ENCODE measurements at places on chromosomes 7 and 10. TPM values are rescaled to one million over a fixed set of nuclear protein-coding genes. Genes with fewer than 3 reads are reported as not detected.

GRCh38 chr7:66790196-66790595 lies 49.7 kb downstream of the RABGEF1 start:
- no peak for DNase-seq

DNA sequence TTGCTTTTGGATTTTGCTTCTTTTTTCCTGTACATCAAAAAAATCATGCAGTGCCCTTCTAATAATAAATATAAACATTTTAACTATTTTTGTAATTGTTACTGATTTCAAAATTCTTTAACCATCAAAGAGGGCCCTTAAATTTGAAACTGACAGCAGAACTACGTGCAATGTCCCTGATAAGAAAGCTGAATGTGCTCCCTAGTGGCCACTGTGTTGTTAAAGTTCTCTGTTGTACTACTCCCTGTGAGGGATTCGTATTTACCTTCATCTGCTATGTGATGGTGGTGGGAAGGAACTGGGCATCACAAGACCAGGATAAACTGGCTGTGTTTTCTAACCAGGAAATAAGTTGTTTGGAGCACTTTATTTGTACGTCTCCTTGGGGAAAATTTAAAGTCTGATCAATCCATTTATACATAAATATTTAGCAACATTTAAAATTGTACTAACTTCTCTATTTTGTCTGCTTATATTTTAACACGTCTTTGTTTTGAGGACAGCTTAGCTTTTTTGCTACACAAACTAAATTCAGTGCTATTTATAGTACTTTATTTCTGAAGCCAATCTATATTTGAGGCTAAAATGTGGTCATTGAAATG lies 322.4 kb downstream of the HGF start:
- DNase-seq, result peak; percentile 43

Gene MYL10
- total RNA-seq, result not detected

DNA sequence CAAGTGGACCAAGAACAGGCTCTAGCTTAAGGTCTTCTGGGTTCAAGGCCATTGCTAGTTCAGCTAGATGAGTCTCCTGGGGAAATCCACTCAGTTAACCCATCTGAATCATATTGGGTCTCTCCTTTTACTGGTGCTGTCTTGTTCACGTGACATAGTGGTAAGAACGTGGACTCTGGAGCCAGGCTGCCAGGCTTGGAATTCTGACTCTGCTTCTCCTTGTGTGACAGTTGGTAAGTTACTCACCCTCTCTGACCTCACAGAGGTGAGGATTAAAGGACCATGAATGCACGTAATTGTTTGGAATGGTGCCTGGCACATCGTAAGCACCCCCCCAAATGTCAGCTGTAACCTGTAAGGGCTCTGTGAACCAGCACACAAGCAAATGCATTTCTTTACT lies 9.7 kb upstream of the CALU start:
- DNase-seq, result peak; percentile 53

Gene PKD2L1
- not detected for total RNA-seq

Gene NUTM2E
- total RNA-seq, result under 0.01 TPM

DNA sequence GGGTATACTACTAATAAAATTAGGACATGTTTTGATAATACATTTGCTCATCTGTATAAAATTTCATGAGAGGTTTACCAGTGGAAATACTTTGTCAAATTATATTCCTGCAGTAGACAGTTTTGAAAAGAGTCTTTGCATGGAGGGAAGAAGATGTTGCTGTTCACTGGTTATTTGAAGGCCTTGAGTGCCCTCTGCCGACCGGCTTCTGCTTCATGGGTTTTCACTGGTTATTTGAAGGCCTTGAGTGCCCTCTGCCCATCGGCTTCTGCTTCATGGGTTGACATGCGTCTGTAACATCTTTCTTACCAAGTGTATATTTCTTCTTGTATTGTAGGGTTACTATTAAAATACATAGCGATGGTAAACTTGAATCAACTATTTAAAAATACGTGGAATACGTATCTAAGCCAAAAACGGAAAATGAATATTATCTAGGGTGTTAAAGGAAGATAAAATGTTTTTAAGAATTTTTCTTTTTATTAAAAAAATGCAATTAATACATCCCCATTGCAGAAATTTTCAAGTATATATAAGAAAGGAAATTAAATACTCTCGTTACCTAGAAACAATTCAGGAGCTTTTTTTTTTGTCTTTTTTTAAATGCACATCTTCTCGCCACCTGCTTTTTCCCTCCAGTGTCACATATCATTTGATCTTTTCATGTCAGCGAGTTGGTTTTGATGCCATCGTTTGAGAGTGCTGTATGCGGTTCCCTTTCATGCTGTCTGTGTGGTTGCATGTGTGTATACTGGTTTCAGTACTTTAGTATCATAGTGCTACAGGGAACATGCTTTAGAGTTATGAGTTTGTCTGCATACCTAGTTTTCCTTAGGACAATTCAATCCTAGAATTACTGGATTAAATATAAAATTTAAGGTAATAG lies 73.4 kb downstream of the SHH start:
- peak; percentile 83 for DNase-seq

GRCh38 chr7:116786791-116787443 lies 75.5 kb upstream of the CAPZA2 start:
- DNase-seq, result peak; percentile 54

DNA sequence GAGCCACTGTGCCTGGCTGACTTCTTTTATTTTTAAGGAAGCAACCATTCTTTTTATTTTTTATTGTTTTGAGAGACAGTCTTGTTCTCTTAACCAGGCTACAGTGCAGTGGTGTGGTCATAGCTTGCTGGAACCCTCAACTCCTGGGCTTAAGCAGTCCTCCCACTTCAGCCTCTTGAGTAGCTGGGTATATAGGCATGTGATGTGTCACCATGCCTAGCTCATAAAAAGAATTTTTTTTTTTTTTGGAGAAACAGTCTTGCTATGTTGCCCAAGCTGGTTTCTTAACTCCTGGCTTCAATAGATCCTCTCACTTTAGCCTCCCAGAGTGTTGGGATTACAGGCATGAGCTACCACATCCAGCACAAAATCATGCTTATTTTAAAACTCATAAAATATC lies 5.8 kb downstream of the MCU start:
- peak; percentile 19 for DNase-seq

Gene SH2D4B
- 0.06 TPM for total RNA-seq

Gene ZNF786
- 6.9 TPM for total RNA-seq

- peak; percentile 45 for DNase-seq
These were observed 89.3 kb upstream of the PRKCQ start for GRCh38 chr10:6669269-6669859.

DNA sequence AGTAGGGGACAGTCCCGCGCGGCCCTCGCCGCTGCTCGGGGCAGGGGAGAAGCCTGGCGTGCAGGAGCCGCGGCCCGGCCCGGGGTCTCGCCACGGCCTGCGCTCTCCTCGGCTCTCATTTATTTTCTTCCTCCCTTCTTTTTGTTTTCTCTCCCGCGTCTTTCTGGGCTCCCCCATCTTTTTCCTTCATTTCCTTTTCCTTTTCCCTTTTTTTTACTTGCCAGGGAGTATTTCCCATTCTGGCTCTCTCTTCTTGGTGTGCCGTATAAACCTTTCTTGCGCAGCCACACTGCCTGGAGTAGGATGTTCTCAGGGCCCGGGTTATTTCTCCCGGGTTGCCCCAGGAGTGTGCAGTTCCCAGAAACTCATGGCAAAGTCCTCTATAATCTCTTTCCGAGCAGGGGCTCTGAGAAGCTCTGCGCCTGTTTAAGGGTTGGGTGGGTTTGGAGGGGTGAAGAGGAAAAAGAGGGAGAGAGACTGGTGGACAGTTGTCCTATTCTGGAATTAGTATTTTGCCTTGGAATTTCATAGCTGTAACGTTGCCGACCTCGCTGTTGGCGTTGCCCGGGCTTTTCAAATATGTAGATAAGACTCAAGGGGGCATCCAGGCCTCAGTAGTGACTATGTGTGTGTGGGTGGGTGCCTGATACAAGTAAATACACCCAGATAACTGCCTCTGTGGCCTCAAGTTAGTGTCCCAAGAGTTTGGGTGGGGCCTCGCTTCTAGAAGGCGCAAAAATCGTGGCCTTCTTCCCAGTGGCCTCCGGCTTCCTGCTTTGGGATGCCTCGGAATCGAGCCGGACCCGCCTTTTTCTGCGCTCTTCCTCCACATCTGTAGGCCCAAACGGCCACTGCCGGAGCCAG lies 4.3 kb upstream of the ZNF503 start:
- no peak for DNase-seq

Gene UBTD1
- total RNA-seq, result 8.2 TPM

Measured in Daoy (cell line).